ENCODE measurements at places on chromosomes 1 and 21. TPM values are rescaled to one million over a fixed set of nuclear protein-coding genes. Genes with fewer than 3 reads are reported as not detected.

DNA sequence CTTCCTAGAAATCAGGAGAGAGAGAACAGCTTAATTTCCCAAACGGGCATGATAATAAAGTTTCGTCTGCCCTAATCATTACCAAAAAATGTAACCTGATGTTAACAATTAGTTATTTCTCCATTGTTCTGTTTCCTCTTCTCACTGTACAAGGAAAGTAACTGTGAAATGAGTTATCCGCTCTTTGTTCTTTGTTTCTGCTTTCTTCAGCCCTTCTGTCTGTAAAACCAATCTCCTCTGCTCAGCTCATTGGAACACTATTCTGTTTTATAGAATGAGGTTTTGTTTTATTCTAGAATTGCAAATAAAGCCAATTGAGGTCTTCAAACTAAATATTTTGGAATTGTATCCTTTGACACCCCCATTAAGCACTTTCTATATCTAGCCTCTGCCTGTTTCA, 8.8 kb upstream of the THEM4 start:
- DNase-seq: no peak
- H3K27ac ChIP-seq: no peak overlapping the region
- no peak overlapping the region for H3K4me3 ChIP-seq
- H3K4me1 ChIP-seq: peaks cover 10% of the 10 kb centered on the region

- H3K4me1 ChIP-seq: peaks cover 4% of the 10 kb centered on the region
- no peaks in the 10 kb centered on the region for H3K36me3 ChIP-seq
- H3K27ac ChIP-seq: no peak overlapping the region
- no peak overlapping the region for H3K4me3 ChIP-seq
- no peaks in the 10 kb centered on the region for H3K27me3 ChIP-seq
Observed at GRCh38 chr1:32276032-32276782, 15.7 kb upstream of the HDAC1 start.

GRCh38 chr1:113320272-113320671, 70.0 kb upstream of the MAGI3 start:
- DNase-seq: no peak
- H3K4me1 ChIP-seq: peaks cover 21% of the 10 kb centered on the region
- H3K27ac ChIP-seq: no peak overlapping the region

GRCh38 chr1:200954434-200954833, 59.7 kb downstream of the INAVA start:
- no peak overlapping the region for H3K27ac ChIP-seq
- no peaks in the 10 kb centered on the region for H3K4me1 ChIP-seq
- no peak for DNase-seq
- no peaks in the 10 kb centered on the region for H3K27me3 ChIP-seq

DNA sequence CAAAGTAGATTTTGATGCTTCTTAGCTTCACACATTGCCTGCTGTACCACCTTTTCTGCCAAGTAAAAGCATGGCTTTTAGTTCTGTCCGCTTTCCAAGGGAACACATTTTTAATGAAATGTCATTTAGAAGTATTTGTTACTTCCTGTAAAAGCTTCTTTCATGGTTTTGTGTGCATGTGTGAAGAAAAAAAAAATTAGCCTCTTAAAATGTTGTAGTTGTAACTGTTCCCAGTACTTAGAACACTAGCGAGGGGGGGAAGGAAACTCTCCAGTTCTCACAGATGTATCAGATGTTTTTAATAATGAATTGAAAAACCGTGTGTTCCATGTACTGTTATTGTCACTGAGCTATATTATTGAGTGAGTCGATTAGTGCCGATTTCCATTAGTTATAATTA, 568.3 kb upstream of the ADGRL2 start:
- no peak overlapping the region for H3K27ac ChIP-seq
- H3K36me3 ChIP-seq: no peaks in the 10 kb centered on the region
- H3K27me3 ChIP-seq: no peaks in the 10 kb centered on the region
- no peaks in the 10 kb centered on the region for H3K4me1 ChIP-seq

DNA sequence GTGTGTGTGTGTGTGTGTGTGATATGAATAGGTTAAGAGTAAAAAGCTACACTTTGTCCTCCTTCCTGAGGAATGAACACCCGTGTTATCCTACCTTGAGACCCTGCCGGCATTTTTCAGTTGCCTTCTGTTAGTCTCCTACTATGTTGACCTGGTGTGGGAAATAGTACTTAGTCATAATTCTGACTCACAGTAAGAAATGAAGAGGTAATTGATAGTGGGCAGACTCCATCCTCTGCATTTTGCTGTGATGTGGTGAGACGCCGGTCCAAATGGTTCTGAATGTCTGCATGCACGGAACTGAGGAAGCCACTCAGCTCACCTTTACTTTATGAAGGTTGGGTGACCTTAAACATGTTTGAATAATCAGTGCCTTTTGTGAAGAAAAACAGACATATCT, 12.6 kb downstream of the CD101 start:
- H3K4me3 ChIP-seq: no peak overlapping the region
- H3K4me1 ChIP-seq: no peaks in the 10 kb centered on the region
- no peak for DNase-seq
- no peaks in the 10 kb centered on the region for H3K27me3 ChIP-seq
- H3K36me3 ChIP-seq: no peaks in the 10 kb centered on the region

GRCh38 chr21:29810871-29811270, 128.9 kb downstream of the GRIK1 start:
- H3K27ac ChIP-seq: no peak overlapping the region
- H3K27me3 ChIP-seq: no peaks in the 10 kb centered on the region
- no peaks in the 10 kb centered on the region for H3K36me3 ChIP-seq
- no peak for DNase-seq

DNA sequence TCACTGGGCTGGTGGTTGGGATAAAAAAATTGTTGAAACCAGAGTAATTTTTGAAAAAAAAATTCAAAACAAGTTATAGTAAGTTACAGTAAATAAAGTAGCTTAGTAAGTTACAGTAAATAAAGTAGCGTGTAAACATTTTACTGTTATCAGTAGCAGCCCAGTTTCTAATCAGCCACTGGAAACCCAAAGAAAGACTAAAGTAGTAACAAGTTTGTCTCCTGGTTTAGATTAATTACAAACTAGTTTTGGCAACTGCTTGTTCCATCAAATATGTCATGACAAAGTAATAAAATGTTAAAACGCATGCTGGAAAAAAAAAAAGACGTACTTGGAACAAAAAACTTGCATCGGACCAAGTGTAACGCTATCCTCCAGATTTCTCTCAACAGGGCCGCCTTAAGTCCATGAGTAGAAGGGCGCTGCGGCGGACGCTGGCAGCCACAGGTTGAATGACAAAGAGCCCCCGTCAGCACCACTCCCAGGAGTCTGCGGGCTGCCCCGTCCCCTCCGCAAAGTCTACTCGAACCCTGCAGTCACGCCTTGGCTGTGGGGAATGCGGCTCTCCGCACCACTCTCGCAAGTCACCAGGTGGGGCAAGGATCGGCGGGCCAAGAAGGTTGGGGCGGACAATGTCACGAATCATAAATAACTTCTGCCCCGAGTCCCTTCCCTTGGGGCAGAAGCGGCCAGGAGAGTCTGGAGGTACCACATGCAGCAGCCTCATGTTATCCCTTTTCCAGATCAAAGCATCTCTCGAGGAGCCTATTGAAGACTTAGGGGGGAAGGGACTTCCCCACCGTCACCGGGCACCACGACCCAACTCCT, 837 bp downstream of the SLC16A1 start:
- no peaks in the 10 kb centered on the region for H3K27me3 ChIP-seq
- peak overlapping the region; percentile 84 for H3K4me3 ChIP-seq
- no peaks in the 10 kb centered on the region for H3K36me3 ChIP-seq
- peak; percentile 38 for DNase-seq
- H3K27ac ChIP-seq: peak overlapping the region; percentile 87

DNA sequence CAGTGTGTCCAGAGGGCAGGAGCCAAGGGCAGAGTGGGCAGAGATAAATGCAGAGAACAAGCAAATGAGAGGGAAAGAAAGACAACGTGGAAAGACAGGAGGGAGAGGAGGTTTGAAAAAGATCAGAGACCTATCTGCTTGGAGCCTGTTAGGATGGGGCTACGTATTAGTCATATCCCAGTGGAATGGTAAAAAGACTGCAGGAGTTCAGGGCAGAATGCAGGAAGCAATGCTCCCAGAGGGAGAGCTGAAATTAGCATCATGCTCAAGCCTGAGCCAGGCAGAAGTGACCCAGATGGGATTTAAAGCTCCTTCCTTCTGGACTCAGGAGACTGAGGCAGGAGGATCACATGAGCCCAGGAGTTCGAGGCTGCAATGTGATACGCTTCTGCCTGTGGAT, 261.3 kb upstream of the CHRM3 start:
- H3K27ac ChIP-seq: no peak overlapping the region
- H3K27me3 ChIP-seq: no peaks in the 10 kb centered on the region
- H3K4me1 ChIP-seq: no peaks in the 10 kb centered on the region
- H3K36me3 ChIP-seq: no peaks in the 10 kb centered on the region
- no peak overlapping the region for H3K4me3 ChIP-seq
- DNase-seq: no peak

DNA sequence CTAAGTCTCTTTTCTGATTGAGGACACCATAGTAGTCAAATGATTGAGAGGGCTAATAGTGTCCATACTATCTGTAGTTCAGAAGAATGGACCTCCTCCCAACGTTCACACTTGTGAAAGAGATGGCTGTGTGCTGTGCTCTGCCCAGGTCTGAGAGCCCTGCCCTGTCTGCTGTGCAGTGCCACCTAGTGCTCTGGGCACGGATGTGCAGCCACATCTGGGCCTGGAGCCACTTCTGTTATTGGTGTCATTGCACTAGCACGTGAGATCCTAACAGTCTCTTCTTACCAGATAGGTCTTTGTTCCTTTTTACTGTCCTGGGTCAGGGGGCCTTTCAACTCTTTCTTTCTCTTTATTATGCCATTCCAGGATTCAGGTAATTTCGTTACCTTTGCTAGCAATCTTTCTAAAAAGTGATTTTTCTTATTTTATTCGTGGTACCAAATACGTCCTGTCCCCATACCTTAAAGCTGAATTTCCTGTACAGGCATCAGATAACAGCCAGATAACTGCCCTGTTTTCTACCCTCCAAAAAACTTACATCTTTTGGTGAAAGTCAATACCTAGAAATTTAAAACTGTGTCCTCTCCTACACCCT, 21.7 kb downstream of the INTS3 start:
- no peak overlapping the region for H3K27ac ChIP-seq
- H3K4me3 ChIP-seq: no peak overlapping the region
- H3K4me1 ChIP-seq: no peaks in the 10 kb centered on the region
- DNase-seq: peak; percentile 45

DNA sequence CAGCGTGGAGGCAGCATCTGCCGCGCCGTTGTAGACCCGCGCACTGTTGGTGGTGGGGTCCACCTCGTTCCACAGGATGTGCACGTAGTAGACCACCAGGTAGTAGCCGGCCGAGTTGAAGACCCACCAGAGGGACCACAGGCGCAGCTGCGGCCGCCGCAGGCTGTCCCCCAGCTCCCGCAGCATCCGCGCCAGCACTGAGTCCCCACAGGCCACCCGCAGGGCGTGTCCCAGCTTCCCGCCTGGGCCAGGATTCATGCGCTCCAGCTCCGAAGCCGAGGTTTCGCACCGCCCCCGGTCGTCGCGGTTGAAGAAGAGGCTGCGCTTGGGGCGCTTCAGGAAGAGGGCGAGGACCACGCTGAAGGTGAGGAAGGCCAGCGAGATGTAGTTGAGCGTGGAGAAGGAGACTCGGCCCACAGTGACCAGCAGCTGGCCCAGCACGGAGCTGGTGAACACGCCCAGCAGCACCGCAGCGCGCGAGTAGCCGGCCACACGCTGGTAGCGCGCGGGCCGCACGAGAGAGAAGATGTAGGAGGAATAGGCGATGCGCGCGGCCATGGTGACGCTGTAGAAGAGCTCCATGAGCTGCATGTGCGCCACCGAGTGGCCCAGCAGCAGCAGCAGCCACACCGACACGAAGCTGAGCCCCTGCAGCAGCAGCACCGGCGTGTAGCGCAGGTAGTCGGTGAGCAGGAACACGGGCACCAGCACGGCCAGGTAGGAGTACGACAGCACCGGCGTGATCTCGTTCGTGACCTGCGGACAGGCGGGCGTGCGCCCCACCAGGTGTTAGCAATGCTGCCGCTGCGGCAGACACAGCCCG, 10.6 kb downstream of the SLC19A1 start:
- H3K4me1 ChIP-seq: no peaks in the 10 kb centered on the region
- no peaks in the 10 kb centered on the region for H3K27me3 ChIP-seq
- H3K36me3 ChIP-seq: peaks cover 28% of the 10 kb centered on the region

DNA sequence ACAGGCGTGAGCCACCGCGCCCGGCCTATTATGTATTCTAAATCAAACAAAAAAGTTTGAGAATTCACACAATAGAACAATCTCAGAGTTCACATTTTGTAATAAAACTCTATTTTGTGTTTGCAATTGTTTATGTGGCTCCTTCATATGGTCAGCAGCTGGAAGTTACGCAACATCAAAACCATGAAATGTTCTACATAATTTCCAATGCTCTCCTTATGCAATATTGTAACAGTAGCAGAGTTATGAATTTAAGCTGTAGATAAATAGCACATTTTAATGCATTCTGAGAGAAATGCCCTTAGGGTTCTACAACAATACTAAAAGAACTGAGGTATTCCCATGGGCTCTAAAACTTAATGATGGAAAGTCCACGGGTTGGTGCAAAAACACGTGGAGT, 62.3 kb upstream of the COL11A1 start:
- DNase-seq: no peak
- H3K4me3 ChIP-seq: no peak overlapping the region
- H3K4me1 ChIP-seq: no peaks in the 10 kb centered on the region
- no peaks in the 10 kb centered on the region for H3K27me3 ChIP-seq
- no peaks in the 10 kb centered on the region for H3K36me3 ChIP-seq

DNA sequence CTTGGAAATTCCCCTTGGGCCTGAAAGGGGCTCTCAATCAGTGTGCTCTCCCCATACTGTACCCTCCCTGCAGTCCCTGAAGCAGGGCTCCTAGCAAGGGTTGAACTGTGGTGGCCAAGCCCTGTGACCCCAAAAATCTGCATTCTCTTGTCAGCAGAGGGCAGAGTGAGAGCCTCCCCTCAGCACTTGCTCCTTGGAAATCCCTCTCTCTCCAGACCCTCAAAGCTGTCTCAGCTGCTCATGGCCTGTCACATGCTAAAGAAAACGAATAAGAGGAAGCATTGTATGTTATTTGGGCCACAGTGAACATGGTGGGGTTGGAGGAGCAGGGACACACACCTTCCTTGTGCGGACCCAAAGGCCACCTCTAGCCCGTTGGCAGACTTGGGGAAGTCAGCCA, 47.2 kb upstream of the SYNC start:
- no peak for DNase-seq
- H3K4me3 ChIP-seq: no peak overlapping the region
- H3K4me1 ChIP-seq: peaks cover 35% of the 10 kb centered on the region

GRCh38 chr1:59017501-59018231, 233.8 kb upstream of the JUN start:
- peaks cover 22% of the 10 kb centered on the region for H3K4me1 ChIP-seq
- no peak overlapping the region for H3K4me3 ChIP-seq
- no peaks in the 10 kb centered on the region for H3K36me3 ChIP-seq

Gene RGS8
- not detected for total RNA-seq

Gene CYP4B1
- 0.30 TPM for total RNA-seq

Gene TMIGD3
- not detected for total RNA-seq

Gene IGSF9
- total RNA-seq: 10.3 TPM

Gene TTLL7
- 21.2 TPM for total RNA-seq

Gene LRRC53
- not detected for total RNA-seq

Gene GBP6
- not detected for total RNA-seq

Gene ZNF683
- not detected for total RNA-seq

Gene HS2ST1
- total RNA-seq: 30.1 TPM

Gene ITLN2
- total RNA-seq: 0.20 TPM

Gene ALX3
- not detected for total RNA-seq

Data from HCT116 (cell line).